ENCODE measurements at places on chromosomes 3 and 15.

GRCh38 chr15:100461049-100461448, 67.7 kb downstream of the CERS3 start:
- H3K27me3 ChIP-seq, result no peaks in the 10 kb centered on the region
- no peak overlapping the region for H3K27ac ChIP-seq
- DNase-seq, result no peak
- no peak overlapping the region for H3K4me3 ChIP-seq
- no peaks in the 10 kb centered on the region for H3K4me1 ChIP-seq

DNA sequence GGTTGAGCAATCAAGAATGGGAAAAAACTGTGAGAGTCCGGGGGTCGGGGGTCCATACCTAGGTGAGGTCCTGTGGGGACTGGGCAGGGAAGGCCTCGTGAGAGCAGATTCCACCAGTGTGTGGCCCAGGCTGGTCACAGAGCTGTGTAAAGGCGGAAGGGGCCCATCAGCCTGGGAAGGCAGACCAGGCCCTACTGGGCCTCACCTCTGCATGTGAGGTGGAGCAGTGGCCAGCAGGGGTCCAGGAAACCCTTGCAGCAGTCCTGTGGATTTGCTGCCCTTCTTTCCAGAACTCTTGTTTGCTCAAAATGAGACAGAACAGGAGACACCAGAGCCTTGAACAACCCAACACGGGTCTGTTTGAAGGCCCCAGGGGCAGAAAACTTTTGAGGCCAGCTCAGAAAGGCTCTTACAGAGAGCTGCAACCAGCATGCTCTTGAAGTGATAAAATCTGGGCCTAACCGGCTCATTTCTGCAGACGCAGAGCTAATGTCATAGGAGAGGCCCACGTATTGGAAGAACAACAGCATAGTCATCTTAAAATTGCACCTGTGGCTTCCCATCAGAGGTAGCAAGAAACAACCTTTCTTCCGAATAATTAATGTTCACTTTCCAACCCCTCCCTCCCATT, 30.3 kb upstream of the HHATL start:
- H3K27me3 ChIP-seq, result 0 out of 2 replicates have a peak, but pooled peaks cover 6% of the 10 kb centered on the region
- H3K27ac ChIP-seq, result no peak overlapping the region
- H3K4me1 ChIP-seq, result no peaks in the 10 kb centered on the region
- no peak for DNase-seq

DNA sequence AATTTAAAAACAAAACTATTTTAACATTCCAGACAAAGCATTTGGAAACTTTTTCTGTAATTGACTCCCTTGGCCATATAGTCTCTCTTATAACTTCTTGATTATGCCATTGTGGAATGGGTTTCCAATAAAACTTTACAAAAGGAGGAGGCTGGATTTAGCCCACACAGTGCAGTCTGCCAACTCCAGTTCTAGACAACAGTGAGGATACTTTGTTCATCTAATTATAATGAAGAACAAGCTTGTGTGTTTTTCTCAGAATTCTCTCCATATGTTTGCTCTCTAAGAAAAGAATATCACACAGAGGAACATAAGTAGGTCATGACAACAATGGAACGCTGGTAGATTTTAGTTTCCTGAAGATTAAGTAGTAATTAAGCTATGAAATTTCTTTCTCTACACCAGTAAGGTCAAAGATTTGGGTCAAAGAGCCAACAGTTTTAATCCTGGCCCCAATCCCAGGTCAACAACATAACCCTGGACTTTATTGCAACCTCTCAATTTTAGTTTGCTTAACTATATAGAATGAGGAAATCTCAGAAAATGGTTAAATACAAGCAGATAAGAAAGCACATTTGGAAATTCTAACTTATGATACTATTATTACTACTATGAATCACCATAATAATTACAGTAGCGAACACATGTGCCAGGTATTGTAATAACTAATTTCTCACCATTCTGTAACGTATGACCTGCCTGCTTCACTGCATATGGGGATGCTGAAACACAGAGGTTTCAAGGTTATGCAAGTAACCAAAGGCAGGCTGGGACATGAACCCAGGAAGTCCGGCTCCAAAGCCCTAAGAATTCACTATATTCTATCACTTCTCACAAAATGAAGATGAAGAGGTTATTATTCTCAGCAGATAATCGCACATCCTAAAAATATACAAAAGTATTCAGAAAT, 65.7 kb downstream of the TJP1 start:
- H3K4me1 ChIP-seq, result no peaks in the 10 kb centered on the region
- H3K27ac ChIP-seq, result no peak overlapping the region
- H3K27me3 ChIP-seq, result no peaks in the 10 kb centered on the region

DNA sequence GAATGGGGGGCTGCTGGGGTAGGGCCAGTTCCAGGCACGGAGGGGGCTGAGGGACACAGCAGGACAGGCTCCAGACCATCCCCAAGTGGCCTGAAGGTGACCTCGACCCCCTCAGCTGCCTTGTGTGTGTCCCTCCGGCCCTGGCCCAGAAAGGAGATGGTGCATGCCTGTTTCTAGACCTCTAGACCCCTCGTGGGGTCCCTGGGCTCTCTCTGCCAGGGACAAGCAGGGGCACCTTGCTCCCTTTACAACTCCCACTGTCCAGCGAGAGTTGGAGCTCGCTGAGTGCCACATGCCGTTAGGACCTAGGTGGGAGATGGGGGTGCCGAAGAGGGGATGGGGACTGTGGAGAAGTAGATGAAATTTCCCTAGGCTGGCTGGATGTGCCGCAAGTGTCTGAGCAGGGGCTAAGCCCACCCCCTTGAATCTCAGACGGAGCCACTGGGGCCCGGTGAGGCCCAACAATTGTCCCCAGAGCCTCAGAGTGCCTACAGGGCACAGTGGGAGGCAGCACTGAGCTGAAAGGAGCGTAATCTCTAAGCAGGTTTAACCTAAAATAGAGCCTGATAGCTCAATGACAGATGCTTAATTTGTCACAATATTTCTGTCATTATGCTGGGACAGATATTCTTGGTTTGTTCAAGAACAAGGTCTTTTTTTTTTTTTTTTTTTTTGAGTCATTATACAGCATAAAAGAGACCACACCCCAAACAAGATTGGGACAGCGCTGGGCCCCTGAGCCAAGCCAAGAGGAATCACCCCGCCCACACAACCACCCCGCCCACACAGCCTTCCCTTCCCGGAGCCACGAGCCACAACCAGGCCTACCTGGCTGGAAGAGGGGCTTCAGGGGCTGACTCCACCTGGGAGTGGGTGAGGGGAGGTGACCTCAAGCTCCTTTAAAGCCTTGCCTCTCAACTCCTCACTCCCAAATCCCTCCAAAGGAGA, 23.6 kb upstream of the KLF13 start:
- peaks cover 37% of the 10 kb centered on the region for H3K27me3 ChIP-seq
- H3K36me3 ChIP-seq, result no peaks in the 10 kb centered on the region
- no peak overlapping the region for H3K4me3 ChIP-seq
- H3K27ac ChIP-seq, result no peak overlapping the region
- no peaks in the 10 kb centered on the region for H3K4me1 ChIP-seq

GRCh38 chr3:16801698-16802097, 83.1 kb upstream of the PLCL2 start:
- peaks cover 8% of the 10 kb centered on the region for H3K4me1 ChIP-seq
- no peak overlapping the region for H3K27ac ChIP-seq
- H3K36me3 ChIP-seq, result no peaks in the 10 kb centered on the region
- no peak overlapping the region for H3K4me3 ChIP-seq
- no peaks in the 10 kb centered on the region for H3K27me3 ChIP-seq

DNA sequence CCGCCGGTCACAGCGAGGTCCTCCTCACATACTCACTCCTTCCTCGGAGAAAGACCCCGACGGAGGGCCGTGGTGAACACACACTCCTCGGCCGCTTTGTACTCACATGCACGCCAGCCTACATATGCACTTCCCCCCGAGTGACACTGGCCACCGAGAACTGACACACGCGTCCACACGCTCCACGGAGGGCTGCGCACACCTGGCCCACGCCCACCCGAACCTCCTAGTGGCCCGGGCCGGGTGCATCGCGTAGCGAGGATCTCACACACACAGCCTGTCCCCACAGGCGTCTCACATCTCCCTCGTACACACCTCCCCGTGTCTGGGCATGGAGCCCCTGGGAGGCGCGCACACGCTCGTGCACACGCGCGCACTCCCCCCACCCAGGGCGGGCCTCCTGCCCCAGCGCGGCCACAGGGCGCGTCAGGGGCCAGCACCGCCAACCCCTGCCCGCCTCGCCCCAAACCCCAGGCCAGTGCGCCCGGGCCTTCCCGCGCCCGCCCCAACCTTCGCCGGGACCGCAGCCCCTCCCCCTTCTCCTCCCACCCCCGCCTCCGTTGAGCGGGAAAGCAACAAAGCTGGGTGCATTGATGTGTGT, 411 bp upstream of the C3orf70 start:
- H3K4me1 ChIP-seq, result no peaks in the 10 kb centered on the region
- no peak overlapping the region for H3K4me3 ChIP-seq
- H3K36me3 ChIP-seq, result no peaks in the 10 kb centered on the region
- no peak for DNase-seq

GRCh38 chr3:15206662-15207576, 873 bp downstream of the CAPN7 start:
- no peaks in the 10 kb centered on the region for H3K27me3 ChIP-seq
- H3K36me3 ChIP-seq, result peaks cover 4% of the 10 kb centered on the region
- DNase-seq, result peak; percentile 11

DNA sequence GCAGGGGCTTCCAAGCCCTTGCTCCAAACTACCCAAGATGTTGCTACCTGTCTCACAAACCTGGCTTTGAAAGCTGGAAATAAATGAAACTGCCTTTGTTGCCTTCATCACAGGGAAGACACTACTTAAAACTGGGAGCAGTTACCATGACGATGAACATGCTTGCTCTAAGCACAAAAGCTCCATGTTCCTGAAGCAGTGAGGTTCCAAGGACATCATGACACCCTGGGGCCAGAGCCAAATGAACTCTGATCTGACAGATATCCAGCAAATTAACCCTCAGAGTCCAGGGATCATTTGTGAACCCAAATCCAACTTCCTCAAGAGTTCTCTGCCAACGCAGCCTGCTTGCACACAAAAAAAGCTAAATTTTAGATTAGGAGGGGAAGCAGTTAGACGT, 10.7 kb downstream of the TRAIP start:
- 0 out of 2 replicates have a peak, but pooled peaks cover 3% of the 10 kb centered on the region for H3K36me3 ChIP-seq
- no peak for DNase-seq
- no peak overlapping the region for H3K27ac ChIP-seq

All from PC-9 (cell line).